ENCODE measurements at places on chromosomes 5 and 9. TPM values are rescaled to one million over a fixed set of nuclear protein-coding genes. Genes with fewer than 3 reads are reported as not detected.

GRCh38 chr5:141557681-141558136, 61.1 kb downstream of the DIAPH1 start:
- peaks cover 29% of the 10 kb centered on the region for H3K36me3 ChIP-seq
- peak overlapping the region; percentile 98 for H3K27ac ChIP-seq
- H3K27me3 ChIP-seq, result no peaks in the 10 kb centered on the region
- peak; percentile 93 for DNase-seq
- H3K4me1 ChIP-seq, result peaks cover 36% of the 10 kb centered on the region

DNA sequence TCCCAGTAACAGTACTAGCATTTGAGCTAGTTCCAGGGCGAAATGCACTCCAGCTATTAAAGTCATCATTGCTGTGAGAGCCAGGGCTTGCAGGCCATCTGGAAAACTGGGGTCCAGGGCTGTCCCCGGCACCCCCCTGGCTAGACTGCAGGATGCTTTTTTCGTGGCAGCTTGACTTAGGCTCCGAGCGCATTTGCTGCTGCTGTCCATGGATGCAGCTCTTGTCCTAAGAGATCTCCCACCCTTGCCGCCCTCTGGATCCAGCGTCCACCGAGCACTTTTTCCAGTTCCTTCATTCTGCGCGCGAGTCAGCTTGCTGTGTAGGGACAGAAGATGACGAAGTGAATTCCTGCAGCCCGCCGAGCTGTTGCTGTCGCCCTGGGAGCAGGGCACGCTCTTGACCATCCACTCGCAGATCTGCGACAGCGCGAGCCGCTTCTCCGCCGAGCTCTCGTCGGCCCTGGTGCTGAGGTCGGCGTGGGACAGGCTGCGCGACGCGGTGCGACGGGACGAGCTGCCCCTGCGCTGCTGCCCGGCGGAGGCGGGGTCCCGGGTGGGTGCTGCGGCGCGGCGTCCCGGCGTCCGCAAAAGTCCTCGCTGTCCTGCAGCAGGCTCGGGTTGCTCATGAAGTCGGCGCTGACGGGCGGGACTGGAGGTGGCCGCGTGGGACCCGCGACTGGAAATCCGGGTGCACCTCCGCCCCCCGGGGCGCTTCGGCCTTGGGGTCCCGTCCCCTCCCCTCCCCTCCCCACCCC, 30.7 kb downstream of the OR2V1 start:
- H3K4me1 ChIP-seq, result no peaks in the 10 kb centered on the region
- H3K36me3 ChIP-seq, result no peaks in the 10 kb centered on the region
- no peak for DNase-seq
- no peaks in the 10 kb centered on the region for H3K27me3 ChIP-seq

DNA sequence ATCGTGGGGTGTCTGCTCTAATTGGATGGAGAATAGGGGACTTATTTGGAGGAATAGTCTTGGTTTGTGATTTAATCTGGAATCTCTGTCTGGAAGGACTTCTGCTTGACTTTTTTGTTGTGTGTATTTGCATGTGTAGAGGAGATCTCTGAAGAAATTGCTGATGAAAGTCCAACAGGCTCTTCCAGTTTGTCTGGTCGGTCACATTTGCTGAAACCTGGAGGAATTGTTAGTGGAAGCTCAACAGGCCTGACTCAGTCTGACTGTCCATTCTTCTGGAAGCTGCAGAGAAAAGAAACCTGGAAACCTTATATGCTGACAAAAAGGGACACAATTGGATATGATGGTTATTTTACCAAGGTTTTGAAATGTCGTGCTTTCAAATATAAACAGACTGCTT, 33.4 kb upstream of the TENT2 start:
- no peaks in the 10 kb centered on the region for H3K36me3 ChIP-seq
- no peaks in the 10 kb centered on the region for H3K27me3 ChIP-seq
- peak overlapping the region; percentile 26 for H3K27ac ChIP-seq
- no peak overlapping the region for H3K4me3 ChIP-seq
- H3K4me1 ChIP-seq, result peaks cover 9% of the 10 kb centered on the region
- DNase-seq, result peak; percentile 77

DNA sequence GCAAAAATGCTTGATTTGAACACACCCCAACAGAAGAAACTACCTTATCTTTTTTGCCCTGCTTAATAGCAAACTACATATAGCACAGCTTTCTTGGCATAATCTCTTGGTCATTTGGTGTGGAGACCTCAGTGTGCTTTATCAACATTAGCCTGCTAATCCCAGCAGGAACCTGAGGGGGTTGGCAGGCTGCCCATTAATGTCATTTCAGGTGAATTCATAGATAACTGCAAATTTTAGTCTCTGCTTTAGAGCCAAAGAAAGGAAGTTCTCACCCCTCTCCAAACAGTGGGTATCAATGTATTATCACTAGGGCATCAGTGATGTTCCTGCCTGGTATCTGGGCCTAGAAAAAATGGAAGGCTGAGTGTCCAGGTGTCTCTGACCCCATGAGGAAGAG, 489.0 kb downstream of the NTRK2 start:
- no peaks in the 10 kb centered on the region for H3K36me3 ChIP-seq
- H3K4me1 ChIP-seq, result no peaks in the 10 kb centered on the region
- no peak overlapping the region for H3K27ac ChIP-seq
- no peaks in the 10 kb centered on the region for H3K27me3 ChIP-seq

- H3K27me3 ChIP-seq, result peaks cover 58% of the 10 kb centered on the region
- no peaks in the 10 kb centered on the region for H3K4me1 ChIP-seq
- no peaks in the 10 kb centered on the region for H3K36me3 ChIP-seq
- H3K27ac ChIP-seq, result no peak overlapping the region
- H3K4me3 ChIP-seq, result 0 out of 2 replicates have a peak overlapping the region, but pooled peaks have one; percentile 27
Observed at GRCh38 chr5:76083555-76084495, 642 bp downstream of the SV2C start.

DNA sequence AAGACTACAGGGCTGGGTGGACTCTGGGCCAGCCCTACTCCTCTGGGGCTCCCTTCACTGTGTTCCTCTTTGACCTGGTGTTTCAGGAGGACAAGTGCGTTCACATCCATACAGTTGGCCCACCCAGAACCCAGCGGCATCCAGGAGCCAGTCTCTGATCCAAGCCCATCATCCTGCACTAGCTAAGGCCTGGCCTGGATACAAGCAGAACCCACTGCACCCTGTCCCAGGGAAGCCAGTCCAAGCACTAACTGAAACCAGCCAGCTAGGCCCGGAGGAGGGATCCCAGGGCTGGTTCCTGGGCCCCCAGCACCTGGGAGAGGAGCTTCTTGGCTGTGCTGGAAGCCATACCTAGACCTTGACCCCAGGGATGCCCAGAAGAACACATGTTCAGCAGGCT, 4.1 kb upstream of the GBGT1 start:
- H3K27ac ChIP-seq, result no peak overlapping the region
- H3K27me3 ChIP-seq, result no peaks in the 10 kb centered on the region
- H3K4me3 ChIP-seq, result no peak overlapping the region
- H3K4me1 ChIP-seq, result no peaks in the 10 kb centered on the region

DNA sequence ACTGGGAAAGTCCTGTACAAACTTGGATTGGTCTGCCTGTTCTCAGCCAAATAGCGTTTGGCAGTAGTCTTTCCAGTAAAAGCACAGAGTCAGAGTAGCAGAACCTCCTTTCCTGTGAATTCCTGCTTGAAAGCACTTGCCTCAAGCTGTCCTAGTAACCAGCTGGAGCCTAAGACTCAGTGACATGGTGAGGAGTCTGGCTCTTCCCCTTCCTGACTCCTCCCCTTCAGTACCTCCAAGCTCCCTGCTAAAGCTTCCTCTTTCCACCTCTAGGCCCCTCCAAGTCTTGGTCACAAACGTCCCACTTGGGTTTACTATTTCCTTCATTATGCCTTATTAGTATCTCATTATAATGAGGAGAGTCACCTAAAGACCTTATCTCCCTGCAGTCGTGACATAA, 21.4 kb upstream of the FAM81B start:
- no peak overlapping the region for H3K27ac ChIP-seq
- H3K36me3 ChIP-seq, result no peaks in the 10 kb centered on the region
- no peaks in the 10 kb centered on the region for H3K4me1 ChIP-seq
- H3K4me3 ChIP-seq, result no peak overlapping the region

PCDHB14 gene
- 0.58 TPM for total RNA-seq

Data from PC-3 (cell line).